ENCODE measurements at places on chromosomes 6 and 20.

DNA sequence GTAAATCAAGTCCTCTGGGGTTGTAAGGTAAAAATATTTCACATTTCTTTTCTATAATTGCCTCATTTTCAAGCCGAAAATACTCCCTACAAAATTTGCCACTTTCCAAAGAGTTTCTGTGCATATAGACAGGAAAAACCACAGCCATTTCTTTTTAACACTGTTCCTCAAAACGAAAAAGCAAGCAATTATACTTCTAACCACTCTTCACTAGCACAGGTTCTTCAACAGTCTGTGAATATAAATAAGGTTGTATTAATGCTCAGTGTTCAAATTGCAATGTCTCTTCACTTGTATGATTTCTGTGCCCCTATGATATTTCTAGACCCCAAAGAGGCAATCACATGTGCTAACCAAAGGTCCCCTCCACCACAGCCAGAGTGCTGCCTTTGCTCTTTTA, 206.0 kb downstream of the SIM1 start:
- DNase-seq = no peak

- DNase-seq = no peak
Observed at GRCh38 chr6:14645221-14645620, 527.6 kb downstream of the CD83 start.

- no peak for DNase-seq
Observed at GRCh38 chr6:42440778-42441696, 10.7 kb downstream of the TRERF1 start.

GRCh38 chr6:129671442-129672340, 38.3 kb downstream of the ARHGAP18 start:
- peak; percentile 82 for DNase-seq

DNA sequence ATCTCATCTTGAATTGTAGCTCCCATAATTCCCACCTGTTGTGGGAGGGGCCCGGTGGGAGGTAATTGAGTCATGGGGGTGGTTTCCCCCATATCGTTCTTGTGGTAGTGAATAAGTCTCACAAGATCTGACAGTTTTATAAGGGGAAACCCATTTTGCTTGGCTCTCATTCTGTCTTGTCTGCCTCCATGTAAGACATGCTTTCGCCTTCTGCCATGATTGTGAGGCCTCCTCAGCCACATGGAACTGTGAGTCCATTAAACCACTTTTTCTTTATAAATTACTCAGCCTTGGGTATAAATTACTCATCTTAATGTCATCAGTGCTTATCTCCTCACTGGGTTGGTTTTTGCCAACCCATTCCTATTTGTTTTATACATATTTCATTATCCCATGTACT, 142.0 kb upstream of the GMDS start:
- DNase-seq = peak; percentile 25

- DNase-seq = no peak
Observed at GRCh38 chr6:44776344-44776743, 388.8 kb downstream of the CDC5L start.

GRCh38 chr20:36128463-36129159, 25.9 kb upstream of the EPB41L1 start:
- DNase-seq = no peak

DNA sequence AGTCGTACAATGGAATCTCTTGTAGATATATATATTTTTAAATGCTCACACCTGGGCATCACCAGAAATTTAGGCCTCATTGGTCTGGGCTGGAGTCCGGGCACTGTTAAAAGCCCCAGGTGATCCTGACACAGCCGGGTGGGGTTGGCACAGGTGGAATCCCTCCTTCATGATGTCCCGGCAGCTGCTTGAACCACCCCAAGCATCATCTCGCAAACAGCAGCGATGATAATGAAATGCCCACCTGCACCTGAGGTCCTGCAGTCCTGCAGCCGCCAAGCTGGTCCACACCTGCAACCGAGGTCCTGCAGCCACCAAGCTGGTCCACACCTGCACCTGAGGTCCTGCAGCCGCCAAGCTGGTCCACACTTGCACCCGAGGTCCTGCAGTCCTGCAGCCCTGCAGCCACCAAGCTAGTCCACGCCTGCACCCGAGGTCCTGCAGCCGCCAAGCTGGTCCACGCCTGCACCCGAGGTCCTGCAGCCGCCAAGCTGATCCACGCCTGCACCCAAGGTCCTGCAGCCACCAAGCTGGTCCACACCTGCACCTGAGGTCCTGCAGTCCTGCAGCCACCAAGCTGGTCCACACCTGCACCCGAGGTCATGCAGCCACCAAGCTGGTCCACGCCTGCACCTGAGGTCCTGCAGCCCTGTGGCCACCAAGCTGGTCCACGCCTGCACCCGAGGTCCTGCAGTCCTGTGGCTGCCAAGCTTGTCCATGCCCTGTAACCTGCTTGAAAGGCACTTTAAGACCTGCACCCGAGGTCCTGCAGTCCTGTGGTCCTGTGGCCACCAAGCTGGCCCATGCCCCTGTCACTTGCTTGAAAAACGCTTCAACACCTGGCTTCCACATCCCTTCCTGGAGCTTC, 261.2 kb downstream of the DLL1 start:
- DNase-seq = no peak

DNA sequence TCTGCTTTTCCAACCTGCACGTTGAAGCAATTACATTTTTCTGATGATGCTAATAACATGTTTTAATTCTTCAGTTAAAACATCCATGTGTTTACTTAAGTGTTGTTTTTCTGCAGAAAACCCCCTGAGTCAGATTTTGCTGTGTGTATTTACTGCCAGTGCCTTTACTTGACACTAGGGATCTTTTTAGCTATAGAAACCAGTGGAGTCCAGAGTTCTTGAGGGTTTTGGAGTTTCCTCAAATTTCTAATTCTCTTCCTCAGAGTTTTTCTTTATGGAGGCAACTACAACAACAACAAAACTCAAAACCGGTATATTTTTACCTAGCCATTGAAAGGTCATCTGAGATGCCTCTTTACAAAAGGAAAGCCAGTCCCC, 168.4 kb downstream of the JARID2 start:
- DNase-seq = no peak
